ENCODE measurements at places on chromosomes 7 and 10.

- no peak for DNase-seq
Observed at GRCh38 chr7:19958309-19958896, 185.0 kb upstream of the TMEM196 start.

- no peak for DNase-seq
Observed at GRCh38 chr10:78461333-78461732, 427.7 kb downstream of the RPS24 start.

- no peak for DNase-seq
Observed at GRCh38 chr7:97020601-97020995, 4.0 kb downstream of the DLX5 start.

DNA sequence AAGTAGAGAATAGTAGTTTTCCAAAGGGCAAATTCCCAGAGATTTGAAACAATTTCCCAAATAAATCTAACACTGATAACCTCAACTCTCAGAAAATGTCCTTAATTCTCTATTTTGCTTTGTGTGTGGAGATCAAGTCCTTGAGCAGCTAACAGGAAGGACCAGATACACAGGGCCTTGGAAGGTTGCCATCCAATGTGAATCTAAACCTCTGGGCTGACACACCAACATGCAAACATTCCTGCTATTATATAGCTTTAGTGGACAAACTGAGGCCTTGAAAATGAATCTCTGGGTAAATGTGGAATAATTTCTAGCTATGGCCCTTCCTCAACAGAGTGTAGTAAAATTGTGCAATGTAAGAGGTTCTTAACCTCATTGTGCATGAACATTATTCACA lies 44.1 kb upstream of the PARD3 start:
- no peak for DNase-seq

DNA sequence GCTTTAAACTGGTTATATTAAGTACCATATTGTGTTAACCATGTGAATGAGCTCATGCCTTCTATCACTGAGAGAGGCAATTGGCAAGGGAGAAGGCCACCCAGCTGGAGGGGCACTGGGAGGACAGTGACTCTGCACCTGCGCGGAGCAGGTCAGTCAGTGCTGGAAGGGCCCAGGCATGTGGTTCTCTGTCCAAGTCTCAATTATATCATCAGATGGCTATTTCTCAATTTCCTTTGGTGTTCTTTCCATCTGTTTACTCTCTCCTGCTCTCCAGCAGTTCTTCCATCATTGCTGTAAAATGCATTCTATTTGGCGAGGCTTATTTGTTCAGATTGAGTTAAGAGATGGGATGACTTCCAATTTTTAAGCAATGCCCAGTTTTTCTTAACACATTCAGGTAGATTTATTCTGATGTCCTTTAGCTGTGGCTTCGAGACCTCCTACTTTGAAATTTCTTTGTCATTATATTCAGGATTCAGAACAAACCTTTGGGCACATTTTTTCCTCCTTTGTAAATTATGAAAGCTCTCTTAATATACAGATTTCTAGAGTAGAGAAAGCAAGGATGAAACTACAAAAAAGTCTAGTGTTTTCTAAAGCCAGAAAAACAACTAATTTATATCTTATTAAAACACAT lies 159.3 kb downstream of the BMPER start:
- DNase-seq, result no peak

- DNase-seq, result no peak
Observed at GRCh38 chr10:97259119-97259518, 33.3 kb downstream of the ARHGAP19 start.

Measured in stimulated activated CD4-positive, alpha-beta T cell treated with anti-CD3 and anti-CD28 coated beads, Interleukin-2, amount 100 ng/mL, for 48 hours (primary cell).